Activated CD4-positive, alpha-beta T cell treated with anti-CD3 and anti-CD28 coated beads, Interleukin-2, amount 50 U/mL, for 48 hours (primary cell): ENCODE measurements at places on chromosomes 6 and 20.

- no peak for DNase-seq
Observed at GRCh38 chr6:104954190-104954797, 2.6 kb upstream of the LIN28B start.

DNA sequence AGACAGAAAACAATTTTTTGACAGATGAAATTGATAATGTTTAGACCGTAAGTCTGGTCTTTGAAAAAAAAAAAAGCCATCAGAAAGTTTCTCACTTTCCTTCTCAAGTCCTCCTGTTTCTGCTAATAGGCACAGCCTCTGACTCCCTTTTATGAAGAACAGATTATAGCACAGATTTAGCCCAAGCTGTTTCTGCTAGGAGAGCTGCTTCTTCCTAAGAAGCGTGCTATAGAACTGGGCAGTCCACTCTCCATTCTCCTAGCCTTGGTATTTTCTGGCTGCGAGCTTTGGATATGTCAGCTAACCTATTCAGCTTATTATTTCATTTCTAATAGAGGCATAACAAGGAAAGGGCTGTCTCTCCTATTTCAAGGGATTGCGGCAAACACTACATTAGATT lies 112.5 kb downstream of the SGK1 start:
- no peak for DNase-seq

DNA sequence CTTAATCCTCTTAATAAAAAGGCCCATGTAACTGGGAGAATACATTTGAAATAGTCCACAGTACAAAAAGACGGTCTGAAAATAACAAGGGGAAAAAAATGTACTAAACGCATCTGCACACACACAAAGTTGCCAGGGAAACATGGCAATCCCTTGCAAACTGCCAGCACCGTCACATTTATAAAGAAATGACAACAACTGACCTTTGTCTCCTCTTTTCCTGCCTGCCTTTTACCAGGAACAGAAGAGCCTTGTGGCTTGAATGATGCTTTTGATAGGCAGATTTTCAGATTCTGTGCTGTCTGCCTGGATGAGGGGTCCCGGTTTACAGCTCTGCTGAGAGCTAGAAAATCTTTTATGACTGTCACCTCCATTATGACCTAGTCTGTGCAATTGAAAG lies 308.6 kb upstream of the ZFP64 start:
- DNase-seq: no peak

GRCh38 chr6:128605961-128606360 lies 85.6 kb upstream of the PTPRK start:
- no peak for DNase-seq

DNA sequence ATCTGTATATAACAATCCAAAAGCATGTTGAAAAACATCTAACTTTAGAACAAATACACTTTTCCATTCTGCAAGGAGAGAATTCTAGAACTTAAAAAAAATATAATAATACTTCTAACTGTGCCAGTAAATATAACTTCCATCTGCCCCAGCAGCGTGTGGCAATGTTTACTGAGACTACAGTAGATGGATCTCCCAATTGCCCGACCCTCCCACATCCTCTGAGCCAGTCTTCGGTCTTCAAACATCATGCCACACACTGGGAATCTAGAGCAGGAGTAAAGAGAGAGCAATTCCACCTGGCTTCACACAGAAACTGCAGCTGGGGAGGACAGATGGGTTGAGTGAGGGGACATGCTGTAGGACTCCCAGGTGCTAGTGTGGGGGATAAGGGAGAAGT lies 121.3 kb upstream of the NHSL1 start:
- DNase-seq: no peak

DNA sequence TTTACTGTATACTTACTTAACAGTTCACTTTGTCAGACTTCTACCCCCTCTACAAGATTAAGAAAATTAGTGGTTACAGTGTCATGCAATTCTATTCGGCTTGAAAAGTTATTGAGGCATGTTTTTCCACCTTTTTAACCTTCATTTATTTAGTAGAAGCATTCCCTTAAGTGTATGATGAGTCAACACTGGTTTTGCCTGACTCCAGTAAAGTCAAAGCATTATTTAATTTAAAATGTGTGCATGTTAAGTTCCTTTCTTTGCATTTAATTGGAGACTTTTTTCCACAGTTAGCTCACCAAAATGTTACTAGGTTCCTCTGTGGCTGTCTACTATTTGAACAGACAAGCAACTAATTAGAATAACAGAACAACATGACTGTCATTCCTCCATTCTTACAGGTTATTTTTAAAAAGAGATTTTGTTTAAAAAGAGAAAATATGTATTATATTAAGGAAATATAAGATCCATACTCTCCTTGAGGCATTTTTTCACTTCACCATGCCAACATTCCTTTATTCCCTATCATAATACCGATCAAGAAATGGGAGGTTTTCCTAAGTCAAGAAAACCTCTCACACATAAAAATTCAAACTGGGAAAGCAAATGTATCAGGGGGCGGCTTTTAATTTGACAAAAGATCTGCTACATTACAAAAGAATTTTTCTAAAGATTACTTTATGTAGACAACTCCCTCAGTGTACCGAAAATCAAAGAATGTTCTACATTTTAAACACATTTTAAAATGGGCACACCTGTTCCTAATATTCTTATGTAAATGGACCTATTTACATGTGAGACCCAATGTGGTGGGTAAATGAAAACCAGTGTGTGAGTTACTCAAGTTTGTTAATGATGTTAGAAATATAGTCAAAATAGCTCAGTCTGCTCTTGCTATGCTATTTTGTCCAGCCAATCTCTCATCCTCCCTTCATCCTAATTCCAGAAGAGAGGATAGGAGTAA lies 361.2 kb downstream of the UTRN start:
- DNase-seq: no peak

DNA sequence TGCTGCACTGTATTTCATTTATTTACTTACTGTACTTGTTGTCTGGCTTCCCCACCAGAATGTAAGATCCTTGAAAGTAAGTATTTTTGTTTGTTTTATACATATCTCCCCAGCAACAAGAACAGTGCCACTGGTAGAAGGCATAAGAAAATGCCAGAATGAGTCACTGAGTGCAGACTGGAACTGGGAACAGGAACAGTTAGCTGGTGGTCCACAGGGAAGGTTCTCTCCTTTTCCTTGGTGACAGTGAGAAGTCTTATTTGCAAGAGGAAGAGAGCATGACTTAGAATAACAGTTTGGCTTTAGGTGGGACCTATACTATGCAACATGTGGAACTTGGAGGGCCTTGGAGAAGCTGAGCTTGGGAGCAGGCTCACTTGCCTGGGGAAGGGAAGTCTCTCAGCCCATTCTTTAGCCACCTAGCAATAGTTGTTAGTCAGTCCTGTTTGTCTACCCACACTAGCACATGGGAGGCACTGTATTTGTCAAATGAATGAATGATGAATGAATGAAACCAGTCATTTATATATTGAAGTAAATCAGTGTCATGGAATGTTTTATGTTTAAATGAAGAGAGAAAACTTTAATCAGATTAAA lies 203.5 kb downstream of the KCNQ5 start:
- DNase-seq: no peak

GRCh38 chr6:25404091-25404490 lies 124.9 kb downstream of the CARMIL1 start:
- DNase-seq: no peak

GRCh38 chr6:36072681-36073080 lies 45.1 kb downstream of the MAPK14 start:
- no peak for DNase-seq

GRCh38 chr20:5548902-5549599 lies 201.2 kb upstream of the SHLD1 start:
- DNase-seq: no peak

GRCh38 chr6:7794509-7794908 lies 68.6 kb downstream of the BMP6 start:
- DNase-seq: no peak

DNA sequence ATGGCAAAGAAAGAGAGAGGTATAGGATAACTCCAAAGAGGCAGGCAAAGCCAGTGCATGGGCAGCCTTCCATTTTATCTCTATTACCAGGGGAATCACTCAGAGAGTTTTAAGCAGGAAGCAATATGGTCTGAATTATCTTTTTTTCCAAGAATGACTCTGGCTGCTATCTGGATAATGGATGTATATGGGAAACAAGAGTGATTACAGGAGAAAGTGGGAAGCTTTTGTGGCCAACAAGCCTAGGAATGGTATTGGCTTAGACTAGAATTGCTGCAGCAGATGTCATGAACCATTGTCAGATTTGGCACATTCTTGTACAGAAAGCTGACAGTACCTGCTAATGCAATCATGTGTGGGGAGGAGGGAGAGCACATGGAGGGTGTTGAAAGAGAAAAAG lies 73.0 kb upstream of the BTBD3 start:
- DNase-seq: no peak

DNA sequence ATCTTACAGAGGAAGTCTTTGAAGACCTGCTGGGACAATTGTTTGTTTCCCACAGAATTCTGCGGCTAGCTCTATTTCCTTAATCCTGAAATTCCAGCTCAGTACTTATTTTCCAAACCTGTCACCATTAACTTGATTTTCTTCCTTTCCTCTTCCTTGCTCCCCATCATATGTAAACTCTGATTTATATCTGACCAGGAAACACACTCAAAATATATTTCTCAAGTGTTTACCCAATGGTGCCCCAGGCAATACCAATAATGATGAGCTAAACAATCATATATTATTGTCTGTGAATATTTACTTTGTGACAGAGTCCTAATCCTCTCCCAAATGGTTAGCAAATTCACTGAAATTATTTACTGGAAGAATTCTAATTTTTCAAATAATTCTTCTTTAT lies 597.3 kb downstream of the PKHD1 start:
- no peak for DNase-seq

DNA sequence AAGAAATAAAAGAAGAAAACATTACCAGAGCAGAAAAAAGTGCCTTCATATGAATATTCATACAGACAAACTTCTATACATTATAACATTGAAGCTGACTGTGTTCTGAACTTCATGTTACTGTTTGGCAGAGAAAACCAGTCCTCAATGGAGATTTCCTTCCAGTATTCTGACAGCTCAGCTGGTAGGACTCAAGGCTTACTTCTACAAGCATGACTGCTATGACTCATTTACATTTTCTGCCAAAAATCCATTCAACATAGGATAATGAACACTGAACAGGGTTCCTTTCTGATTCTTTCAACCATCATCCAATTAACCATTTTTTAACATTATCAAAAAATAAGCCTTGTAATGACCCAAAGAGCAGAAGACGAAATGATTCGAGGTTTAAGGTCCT lies 25.4 kb downstream of the COL9A1 start:
- DNase-seq: no peak

DNA sequence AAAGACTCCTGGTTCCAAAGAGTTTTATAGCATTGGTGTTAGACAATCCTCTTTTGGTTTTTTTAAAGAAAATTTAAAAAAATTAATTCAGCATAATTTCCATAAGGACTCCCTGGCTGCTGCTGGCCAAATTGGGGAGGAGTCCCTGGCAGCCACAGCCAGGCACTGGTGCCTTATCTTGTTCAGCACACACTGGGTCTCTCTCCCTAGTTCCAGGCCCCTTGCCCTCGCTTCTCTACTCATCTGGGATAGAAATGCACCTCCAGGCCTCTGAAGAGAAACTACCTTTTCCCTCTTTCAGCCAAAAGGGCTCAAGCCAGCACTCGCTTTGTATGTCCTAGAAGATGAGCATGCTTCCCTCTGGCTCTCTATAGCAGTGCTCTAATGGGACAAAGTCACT lies 13.4 kb upstream of the MAPK13 start:
- no peak for DNase-seq

DNA sequence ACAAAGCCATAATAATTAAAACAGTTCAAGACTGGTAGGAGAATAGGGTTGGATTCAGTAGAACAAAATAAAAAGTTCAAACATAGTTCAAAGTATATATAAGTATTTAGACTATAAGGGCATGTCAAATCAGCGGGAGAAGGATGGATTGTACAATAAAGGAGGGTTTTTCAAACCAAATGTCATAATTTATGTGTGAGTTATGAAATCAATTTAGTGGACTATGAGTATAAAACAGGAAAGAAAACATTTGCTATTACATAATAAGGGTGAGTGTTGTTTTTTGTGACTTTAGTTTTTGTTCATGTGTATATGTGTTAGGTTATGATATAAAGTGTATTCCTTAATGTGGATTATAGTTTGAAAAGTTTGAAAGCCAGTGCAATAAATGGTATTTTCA lies 10.6 kb downstream of the ORC3 start:
- DNase-seq: no peak

DNA sequence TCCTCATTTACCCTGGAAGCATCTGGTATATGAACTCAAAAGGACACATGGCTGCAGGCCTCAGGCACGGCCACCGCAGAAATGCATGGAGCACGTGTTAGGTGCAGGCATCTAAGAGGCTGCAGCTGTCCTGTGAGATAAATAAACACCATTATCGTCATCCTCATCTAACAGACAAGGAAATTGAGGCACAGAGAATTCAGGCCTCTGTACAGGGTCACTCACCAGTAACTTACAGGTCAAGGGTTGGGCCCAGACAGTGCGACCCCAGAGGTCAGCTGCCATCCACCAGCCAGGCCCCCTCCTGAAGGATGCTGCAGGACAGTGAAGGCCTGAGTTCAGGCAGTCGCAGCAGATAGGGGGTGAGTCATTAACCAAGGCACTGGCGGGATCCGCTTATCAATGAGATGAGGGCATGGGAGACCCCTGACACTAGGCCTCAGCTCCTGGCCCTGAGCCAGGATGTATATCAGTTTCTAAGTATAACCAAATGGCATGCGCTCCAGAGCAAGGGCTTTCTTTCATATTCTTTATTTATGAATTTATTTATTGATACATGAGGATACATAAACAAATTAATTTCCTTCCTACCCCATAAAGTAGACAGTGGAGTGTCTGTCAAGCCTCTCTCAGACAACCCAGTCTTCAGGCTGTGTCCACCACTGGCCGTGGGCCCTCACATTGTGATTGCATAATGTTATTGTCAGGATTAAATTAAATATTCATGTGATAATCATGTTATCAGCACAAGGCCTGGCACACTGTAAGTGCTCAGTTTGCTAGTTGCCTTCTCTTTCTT lies 316.9 kb downstream of the QKI start:
- no peak for DNase-seq

GRCh38 chr20:14919501-14920081 lies 582.2 kb upstream of the FLRT3 start:
- no peak for DNase-seq

GRCh38 chr20:60477958-60478357 lies 519.7 kb downstream of the CDH26 start:
- DNase-seq: no peak
